Daoy (cell line): ENCODE measurements at places on chromosomes 16 and 17. TPM values are rescaled to one million over a fixed set of nuclear protein-coding genes. Genes with fewer than 3 reads are reported as not detected.

HOXB1 gene
- not detected in 2 replicates for total RNA-seq

RRAD gene
- total RNA-seq = 24.3 and 27.7 TPM in 2 replicates

FNDC8 gene
- not detected in 2 replicates for total RNA-seq

CETP gene
- total RNA-seq = not detected in 2 replicates

CENPN gene
- 103 and 130 TPM in 2 replicates for total RNA-seq

SLC22A31 gene
- total RNA-seq = not detected in 2 replicates

SLC6A2 gene
- total RNA-seq = not detected in 2 replicates

KRT31 gene
- not detected in 2 replicates for total RNA-seq

ITGAL gene
- not detected in 2 replicates for total RNA-seq

PYDC1 gene
- not detected in 2 replicates for total RNA-seq

CDH5 gene
- total RNA-seq = 0.06 TPM in 2 replicates

SBK1 gene
- under 0.01 and 0.68 TPM in 2 replicates for total RNA-seq

KRT25 gene
- total RNA-seq = not detected in 2 replicates

ETV4 gene
- total RNA-seq = 27.7 and 51.4 TPM in 2 replicates

HSD3B7 gene
- 1.8 and 3.8 TPM in 2 replicates for total RNA-seq

FN3K gene
- total RNA-seq = not detected in 2 replicates

HEATR9 gene
- not detected in 2 replicates for total RNA-seq

PDPR gene
- total RNA-seq = 11.0 and 13.9 TPM in 2 replicates

MT1H gene
- total RNA-seq = not detected in 2 replicates

SLC12A4 gene
- total RNA-seq = 7.0 and 13.5 TPM in 2 replicates

MYH2 gene
- total RNA-seq = not detected in 2 replicates

C17orf67 gene
- total RNA-seq = 0.17 TPM in 1 of 2 replicates, not detected in the other

RFWD3 gene
- 35.3 and 38.0 TPM in 2 replicates for total RNA-seq

KRT20 gene
- total RNA-seq = not detected in 2 replicates

LGALS9B gene
- not detected in 2 replicates for total RNA-seq

SCIMP gene
- not detected in 2 replicates for total RNA-seq

HSD11B2 gene
- not detected in 2 replicates for total RNA-seq

NPIPB13 gene
- 0.86 and 1.1 TPM in 2 replicates for total RNA-seq

PRM1 gene
- not detected in 2 replicates for total RNA-seq

FOXJ1 gene
- total RNA-seq = not detected in 2 replicates

RARA gene
- total RNA-seq = 15.6 and 19.9 TPM in 2 replicates

ABCC6 gene
- not detected in 2 replicates for total RNA-seq

ZSCAN10 gene
- not detected in 2 replicates for total RNA-seq

ST6GALNAC2 gene
- 0.24 and 0.40 TPM in 2 replicates for total RNA-seq

KRTAP4-9 gene
- total RNA-seq = not detected in 2 replicates
